Neuronal stem cell (in vitro differentiated cells): ENCODE measurements at places on chromosomes 5 and 9.

DNA sequence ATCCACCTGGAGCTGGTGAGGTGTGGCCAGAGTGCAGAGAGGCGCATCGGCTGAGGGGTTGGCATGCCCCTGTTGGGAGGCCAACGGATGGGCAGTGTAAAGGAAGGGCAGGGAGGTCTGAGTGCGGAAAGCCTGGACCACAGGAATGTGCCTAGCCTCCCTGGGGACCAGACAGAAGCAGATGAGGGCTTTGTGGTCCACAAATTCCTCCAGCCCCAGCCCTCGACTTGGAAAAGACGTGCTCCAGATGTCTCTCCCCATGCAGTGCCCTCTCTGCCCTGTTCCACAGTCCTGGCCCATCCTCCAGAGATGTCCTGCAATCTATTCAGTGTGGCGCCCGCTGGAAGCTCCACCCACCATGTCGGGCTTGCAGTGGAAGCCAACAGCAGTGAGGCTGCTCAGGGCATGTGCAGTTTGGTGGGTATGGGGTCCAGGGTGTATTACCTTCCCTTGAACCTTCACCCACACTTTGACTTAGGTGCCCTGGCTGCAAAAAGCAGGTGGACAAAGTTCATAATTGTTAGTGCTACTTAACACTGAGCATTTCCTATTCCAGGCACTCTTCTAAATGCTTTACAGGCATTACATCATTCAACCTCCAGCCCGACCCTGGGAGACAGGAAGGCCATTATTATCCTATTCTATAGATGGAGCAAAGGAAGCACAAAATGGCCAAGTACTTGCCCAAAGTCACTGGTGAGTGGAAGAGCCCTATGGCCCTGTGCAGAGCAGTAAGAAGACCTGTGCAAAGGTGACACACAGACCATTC, 120.2 kb upstream of the SLC25A48 start:
- DNase-seq, result no peak

DNA sequence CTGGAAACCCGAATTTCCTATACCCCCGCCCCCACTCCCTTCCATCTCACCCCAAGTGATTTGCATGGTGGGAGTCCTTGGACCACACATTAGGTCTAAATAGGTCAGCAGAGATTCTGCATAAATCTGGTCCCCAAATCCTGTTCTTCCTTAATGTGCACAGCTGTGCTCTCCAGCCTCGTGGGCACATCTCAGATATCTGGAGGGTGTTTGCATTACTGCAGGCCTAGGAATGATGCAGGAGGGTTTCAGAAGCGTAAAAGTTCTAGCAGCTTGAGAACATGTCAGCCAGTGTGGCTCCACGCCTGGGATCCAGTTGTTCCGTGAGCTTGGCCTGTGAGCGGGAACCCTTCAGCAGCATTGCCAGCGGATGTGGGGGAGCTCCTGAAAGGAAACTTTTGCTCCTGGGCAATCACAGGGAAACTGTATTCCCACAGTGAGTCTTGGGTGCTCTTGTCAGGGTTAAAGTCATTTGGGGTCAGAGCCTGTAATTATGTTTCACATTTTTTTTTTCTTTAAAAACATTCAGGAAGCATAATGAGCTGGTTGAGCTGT, 12.9 kb downstream of the ARHGAP26 start:
- DNase-seq, result no peak

DNA sequence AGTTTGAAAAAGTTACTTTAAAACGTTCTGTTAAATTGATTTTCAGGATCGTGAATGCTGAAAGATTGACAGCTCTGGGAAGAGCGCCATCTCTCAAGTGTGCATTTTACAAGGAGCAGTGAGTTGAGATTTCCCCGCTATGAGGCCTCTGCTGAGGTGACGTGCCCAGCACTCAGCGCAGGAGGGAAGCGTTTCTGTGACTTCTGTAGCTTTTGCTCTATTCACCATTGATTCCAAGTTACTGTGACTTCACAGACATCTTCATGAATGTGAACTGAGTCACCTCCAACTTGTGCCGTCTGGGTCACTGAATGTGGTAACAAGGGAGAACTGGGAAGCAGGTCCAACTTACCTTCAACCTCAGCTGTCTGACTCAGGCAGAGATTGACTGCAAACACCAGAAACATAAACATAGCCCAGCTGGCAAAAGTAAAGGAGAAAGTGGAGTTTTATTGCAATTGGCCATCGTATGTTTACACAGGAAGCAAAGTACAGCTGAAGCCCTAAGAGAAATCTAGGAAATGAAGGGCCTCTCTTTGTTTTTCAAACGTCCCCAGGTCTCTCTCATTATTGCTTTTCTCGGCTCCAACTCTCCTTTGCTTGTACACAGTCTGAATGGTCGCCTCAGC, 428.8 kb upstream of the CLINT1 start:
- DNase-seq, result no peak

GRCh38 chr5:154873791-154874331, 15.4 kb downstream of the CNOT8 start:
- no peak for DNase-seq

DNA sequence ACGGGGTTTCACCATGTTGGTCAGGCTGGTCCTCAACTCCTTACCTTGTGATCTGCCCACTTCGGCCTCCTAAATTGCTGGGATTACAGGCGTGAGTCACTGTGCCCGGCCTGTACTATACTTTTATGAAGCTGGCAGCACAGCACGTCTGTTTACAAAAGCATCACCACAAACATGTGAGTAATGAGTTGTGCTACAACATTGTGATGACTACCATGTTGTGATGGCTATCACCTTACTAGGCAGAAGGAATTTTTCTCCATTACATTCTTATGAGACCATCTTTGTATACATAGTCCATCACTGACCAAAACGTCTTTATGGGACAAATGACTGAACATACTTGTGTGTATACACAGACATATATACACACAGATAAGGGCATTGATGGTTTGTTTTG, 1019.0 kb downstream of the CDH18 start:
- DNase-seq, result no peak

GRCh38 chr5:176818391-176819098, 8.2 kb downstream of the UNC5A start:
- DNase-seq, result no peak

GRCh38 chr9:113646946-113647914, 183.7 kb downstream of the RGS3 start:
- no peak for DNase-seq

GRCh38 chr9:76459694-76460635, 983 bp downstream of the GCNT1 start:
- DNase-seq, result peak; percentile 23

- peak; percentile 21 for DNase-seq
Measured at GRCh38 chr5:58542709-58543108, 40.2 kb upstream of the RAB3C start.

GRCh38 chr5:33633699-33634098, 192.9 kb downstream of the TARS1 start:
- DNase-seq, result no peak

DNA sequence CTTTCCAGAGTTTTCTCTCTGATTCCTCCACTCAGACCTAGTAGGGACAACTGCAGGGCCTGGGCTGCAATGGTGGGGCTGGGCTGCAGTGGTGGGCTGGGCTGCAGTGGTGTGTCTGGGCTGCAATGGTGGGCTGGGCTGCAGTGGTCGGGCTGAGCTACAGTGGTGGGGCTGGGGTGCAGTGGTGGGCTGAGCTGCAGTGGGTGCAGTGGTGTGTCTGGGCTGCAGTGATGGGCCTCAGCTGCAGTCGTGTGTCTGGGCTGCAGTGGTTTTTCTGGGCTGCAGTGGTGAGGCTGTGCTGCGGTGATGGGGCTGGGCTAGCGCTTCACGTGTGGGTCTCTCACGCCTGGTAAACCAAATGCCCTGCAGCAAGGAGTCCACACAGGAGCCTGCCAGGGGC, 27.4 kb downstream of the ABO start:
- DNase-seq, result no peak

GRCh38 chr9:6931913-6932312, 174.1 kb downstream of the KDM4C start:
- DNase-seq, result no peak

GRCh38 chr9:82695704-82696103, 367.2 kb downstream of the RASEF start:
- no peak for DNase-seq

DNA sequence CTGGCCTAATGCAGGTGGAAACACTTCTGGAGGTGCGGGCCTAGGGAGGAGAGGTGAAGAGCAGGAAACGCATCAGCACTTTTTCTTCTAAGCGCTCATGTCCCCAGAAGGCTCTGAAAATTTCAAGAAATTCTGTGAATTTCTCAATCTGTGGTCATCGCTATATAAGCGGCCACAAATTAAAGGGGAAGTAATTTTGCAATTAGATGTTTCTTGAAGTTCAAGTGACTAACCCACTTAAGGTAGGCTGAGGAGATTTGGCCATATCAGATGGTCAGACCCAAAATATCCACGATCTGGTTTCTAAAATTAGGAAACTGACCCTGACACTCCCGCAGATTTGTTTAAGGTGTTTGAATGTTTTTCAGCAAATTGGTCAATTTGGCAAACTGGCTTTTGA, 16.6 kb upstream of the HMGCR start:
- DNase-seq, result no peak

DNA sequence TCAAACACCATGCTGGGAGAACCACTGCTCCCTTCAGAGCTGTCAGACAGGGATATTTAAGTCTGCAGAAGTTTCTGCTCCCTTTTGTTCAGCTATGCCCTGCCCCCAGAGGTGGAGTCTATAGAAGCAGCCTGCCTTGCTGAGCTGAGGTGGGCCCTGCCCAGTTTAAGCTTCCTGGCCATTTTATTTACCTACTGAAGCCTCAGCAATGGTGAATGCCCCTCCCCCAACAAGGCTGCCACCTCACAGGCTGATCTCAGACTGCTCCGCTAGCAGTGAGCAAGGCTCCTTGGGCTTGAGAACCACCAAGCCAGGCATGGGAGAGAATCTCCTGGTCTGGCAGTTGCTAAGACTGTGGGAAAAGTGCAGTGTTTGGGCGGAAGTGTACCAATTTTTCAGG, 205.5 kb upstream of the PTGER4 start:
- DNase-seq, result no peak

DNA sequence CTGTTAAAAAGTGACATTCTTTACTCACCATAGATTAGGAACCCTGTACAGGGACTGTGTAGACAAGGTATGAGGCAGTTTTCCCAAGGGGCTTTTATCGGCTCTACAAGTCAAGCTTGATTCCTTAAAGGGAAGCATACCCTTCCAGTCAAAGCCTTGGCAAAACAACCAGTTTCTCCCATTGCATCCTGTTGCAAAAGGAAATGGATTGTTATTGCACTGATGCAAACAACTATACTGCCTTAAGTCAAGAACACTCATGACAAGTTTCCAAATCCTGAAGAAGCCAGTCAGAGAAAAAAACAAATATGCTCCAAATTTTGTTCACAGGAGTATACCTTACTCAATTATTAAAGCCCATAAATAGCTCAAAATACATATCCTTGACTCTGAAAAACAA, 67.5 kb downstream of the RGMB start:
- DNase-seq, result no peak

DNA sequence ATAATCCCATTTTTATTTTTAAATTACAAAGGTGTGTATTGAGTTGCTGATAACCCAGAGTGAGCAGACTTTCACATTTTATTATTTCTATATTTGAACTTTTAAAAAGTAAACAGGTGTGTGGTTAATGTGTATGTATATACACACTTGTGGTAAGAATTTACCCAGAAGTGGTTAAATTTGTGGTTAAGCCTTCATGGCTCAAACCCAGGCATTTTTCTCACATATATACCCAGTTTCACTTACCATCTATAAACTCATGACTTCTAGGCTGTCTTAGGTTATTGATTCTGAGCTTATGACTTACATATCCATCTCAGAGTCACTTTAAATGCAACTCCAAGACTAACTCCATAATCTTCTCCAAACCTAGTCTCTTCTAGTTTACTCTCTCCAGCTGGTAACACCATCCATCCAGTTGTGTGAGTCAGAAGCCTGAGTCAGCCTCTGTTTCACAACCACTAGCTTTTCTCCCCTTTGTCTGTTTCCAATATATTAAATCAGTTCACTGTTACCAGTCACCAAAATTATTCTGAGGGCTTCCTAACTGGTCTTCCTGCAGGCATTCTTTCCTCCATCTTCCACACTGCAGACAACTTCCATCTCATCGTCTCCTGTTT, 20.2 kb downstream of the ZBED3 start:
- DNase-seq, result no peak

DNA sequence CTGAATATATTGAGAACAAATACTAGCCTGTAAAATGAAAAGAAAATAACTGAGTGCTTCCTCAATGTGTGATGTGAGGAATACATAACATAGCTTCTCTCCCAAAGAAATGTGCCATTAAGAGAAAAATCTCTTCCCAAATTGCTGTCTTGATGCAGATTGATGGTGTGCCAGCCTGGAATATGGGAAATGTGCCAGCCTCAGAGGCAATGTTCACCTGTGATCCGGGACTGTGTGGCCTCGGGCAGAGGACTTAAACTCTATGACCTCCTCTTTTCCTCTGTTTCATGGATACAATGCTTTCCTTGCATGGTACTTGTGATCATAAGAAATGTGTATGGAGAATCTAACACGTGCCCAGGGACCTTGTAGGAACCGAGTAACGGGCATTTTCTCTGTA, 370.9 kb downstream of the DIRAS2 start:
- no peak for DNase-seq

DNA sequence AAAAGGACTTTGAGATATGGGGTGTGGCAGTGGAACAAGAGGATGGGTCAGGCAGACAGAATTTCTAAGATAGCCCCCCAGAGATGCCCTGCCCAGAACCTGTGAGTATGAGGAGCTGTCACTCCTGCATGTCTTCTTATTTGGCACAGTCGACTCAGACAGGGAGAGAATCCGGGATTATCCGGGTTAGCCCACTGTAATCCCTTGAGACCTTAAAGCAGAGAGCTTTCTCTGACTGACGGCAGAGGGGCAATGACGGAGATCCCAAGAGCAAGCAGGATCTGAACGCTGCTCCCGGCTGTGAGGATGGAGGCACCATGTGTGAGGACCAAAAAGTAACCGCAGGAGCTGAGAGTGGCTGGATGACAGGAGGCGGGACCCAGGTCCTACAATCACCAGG, 8.8 kb upstream of the NHP2 start:
- DNase-seq, result no peak

DNA sequence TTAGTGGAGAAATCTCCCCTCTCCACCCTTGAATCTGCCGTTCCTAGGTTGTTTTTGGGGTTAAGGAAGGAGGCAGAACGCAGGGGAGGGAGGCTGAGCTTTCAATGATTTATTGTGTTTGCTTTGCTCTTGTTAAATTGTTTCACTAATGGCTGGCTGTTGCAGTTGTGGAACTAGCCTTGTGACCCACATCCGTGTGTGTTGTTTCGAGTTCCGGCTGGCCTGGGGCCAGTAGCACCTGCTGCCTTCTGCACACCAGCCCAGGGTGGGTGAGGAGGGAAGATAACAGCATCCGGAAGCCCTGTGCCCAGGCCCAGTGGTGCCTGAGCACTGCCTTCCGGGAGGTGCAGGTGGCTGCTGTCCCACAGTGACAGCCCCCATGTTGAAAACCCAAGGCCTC, 3.6 kb downstream of the ERGIC1 start:
- DNase-seq, result no peak

GRCh38 chr9:73219985-73220626, 68.4 kb downstream of the ANXA1 start:
- no peak for DNase-seq
